ENCODE measurements at places on chromosomes 11 and 22. TPM values are rescaled to one million over a fixed set of nuclear protein-coding genes. Genes with fewer than 3 reads are reported as not detected.

PDE2A gene
- 71.9 TPM for total RNA-seq

DNA sequence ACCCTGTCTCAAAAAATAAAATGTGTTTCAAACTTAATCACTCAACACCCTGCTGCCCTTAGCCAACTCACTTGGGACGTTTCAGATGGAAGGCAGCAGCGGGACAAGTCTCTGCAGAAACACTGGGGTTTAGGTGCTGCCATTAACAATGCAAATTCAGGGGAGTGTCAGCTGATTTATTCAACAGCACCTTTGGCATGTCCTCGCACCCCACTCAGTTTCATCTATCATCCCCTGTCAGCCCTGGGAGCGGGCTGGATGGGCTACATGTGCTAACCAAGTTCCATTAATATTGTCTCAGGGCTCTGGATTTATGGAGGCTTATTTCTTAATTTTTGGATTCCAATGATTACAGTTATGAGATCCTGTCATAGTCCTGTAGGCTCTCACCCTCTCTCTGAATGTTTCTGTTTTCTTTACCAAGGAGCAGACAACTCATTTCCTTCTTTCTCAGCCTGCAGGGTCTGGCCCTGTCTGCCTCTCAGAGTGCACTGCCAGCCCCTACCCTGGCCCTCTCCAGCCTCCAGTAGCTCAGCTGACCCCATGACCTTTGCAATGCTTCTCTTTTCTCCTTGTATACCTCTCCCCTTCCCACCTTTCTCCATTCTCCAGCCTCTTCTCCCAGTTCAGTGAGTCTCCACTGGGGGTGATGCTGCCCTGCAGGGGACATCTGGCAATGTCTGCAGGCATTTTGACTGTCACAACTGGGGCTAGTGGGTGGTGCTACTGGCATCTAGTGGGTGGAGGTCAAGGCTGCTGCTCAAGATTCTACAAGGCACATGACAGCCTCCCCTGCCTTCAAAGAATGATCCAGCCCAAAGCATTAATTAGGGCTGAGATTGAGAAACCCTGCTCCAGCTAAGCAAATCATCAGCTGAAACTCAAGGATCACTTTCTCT lies 79.0 kb downstream of the APIP start:
- DNase-seq, result no peak

TALDO1 gene
- total RNA-seq, result 295 TPM

MMP12 gene
- 18.0 TPM for total RNA-seq

OR52A1 gene
- not detected for total RNA-seq

ZNRF3 gene
- 8.2 TPM for total RNA-seq

GRCh38 chr11:73288192-73288872 lies 16.2 kb downstream of the P2RY6 start:
- no peak for DNase-seq

DNA sequence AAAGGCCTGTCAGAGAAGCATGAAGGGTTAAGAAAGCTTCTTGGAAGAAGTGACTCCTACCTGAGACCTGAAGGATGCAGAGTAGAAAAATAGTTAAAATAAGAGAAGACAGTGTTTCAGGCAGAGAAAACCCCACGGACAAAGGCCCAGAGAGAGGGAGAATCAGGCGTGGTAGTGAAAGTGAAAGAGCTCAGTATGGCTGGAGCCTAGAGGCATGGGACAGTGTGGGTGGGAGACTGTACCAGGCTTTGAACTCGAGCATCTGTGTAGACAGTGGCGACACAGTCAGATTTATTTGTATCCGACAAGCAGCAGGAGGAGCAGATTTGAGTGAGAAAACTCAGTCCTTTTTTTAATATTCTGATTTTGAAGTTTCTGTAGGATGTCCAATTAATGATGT lies 360.0 kb downstream of the OPCML start:
- no peak for DNase-seq

GRCh38 chr11:29263971-29264682 lies 752.7 kb downstream of the KCNA4 start:
- DNase-seq, result no peak

NF2 gene
- 34.8 TPM for total RNA-seq
